T-cell (primary cell): ENCODE measurements at places on chromosomes 6 and 20.

- no peak for DNase-seq
Observed at GRCh38 chr6:336159-337114, 44.1 kb downstream of the DUSP22 start.

- no peak for DNase-seq
Observed at GRCh38 chr6:107264357-107264840, 149.1 kb upstream of the BEND3 start.

- no peak for DNase-seq
Observed at GRCh38 chr6:82785206-82785605, 280.4 kb downstream of the UBE3D start.

DNA sequence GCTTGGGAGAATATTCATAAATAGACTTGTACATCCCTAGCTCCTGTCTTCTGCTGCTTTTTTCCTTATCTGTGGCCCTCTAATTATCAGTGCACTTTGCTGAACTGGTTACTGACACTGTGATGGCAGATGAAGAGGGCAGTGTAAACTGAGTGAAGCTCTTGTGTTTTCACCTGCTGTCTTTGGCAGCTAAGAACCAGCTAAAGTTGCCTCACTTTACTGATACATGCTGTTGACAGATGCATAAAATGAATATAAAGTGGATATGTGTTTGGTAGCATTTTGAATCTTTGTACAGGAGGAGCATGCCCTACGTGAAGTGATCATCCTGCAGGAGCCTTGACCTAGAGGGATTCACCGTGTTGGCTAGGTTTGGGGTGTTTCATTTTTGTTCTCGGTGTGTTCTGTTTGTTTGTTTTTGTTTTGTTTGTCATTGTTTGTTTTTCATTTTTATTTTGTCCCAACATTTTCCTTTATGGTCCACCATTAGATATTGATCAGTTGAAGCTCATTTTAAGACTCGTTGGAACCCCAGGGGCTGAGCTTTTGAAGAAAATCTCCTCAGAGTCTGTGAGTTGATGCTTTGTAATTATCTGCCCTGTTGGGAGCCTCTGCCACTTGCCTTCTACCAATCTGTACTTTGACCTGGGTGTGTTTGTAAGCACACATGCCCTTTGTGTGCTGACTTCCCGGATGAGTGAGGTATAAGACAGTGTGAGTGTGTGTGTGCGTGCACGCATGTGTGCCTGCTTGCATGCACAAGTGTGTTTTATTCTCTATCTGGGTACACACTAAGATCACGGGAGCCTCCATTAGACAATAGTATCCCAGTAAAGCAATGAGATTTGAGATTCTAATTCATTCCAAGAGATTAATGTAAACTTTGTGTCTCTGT, 34.6 kb upstream of the MAPK13 start:
- no peak for DNase-seq

DNA sequence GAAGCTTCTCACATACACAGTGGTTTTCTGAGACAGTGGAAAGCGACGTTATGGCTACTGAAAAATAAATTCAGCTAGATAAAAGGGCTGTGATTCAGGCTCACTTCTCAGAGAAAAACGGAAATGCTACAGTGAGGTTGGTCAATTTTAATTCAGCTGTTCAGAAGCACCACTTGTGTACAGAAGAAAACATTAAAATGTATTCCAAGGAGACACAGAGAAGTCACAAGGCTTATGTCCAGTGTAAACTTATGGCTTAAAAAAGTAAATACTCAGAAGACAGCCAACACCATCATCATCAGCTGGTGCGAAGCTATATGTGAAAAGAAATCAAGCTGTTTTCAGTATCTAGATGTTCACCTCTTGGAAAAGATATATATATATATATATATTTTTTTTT, 68.6 kb downstream of the ABHD12 start:
- no peak for DNase-seq

DNA sequence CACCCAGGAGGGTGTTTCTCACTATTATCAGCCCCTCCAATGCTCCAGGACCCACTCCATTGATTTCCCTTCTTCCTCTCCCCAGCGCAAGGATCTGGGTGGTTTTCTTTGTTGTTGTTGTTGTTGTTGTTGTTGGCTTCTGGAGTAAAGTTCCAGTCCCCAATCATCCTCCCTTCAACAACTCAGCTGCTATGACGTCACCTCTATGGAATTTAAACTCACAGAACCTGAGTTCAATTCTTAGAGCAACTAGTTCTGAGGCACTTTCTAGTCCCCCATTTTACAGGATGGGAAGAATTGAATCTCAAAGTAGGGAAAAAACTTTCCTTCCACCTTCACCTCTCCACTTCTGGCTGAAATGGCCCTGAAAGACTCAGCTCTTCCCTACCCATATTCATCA, 9.7 kb upstream of the WFDC8 start:
- DNase-seq: no peak

DNA sequence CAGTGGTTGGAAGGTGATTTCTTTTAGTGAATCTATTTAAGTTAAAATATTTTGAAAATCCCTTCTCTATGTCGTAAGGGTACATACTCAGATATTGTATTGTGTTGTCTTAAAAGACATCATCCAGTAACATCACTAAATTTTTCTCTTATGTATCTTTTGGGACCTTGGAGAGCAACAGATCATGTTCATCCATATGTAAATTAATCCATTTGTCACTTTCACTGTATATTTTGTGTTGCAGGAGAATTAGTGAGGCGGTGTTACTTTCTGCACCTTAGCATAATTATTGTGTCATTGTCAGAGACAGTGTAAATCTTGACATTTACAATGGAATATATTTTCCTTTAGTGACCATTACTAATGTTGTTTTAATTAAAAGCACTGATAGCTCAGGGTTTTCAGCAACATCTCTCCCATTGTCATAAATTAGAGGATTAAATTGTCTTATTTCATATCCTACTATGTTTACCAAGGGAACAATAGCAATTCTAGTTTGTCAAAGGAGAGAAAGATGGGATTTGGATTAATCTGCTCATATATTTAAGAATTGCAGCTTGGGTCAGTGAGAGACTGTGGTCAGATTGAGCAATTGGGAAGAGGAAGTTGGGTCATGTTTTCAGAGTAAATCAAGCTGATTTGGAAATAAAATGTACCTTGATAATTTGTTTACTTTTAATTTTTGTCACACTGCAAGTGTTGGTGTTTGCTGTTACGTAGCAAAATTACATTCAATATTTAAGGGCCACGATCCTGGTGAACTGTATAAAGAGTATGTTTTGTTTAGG, 22.7 kb downstream of the DOK5 start:
- DNase-seq: no peak

DNA sequence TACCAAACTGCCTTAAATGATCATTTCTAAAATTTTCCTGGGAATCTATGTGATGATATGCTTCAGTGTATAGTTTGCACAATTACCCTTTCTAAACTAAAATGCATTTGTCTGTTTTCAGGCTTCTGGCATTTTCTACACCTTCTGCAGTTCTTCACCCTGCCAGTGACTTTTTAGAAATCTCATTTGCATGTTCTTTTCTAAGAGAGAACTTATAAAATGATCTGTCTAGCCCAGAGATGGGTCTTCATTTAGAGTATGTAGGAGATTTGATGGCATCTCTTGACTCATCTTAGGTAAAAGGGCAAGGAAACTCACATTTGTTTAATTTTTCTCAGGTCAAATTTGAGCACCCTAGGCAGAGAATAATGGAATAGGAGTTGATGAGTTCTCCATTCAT, 17.8 kb downstream of the NCOA7 start:
- DNase-seq: no peak

- DNase-seq: no peak
Observed at GRCh38 chr6:105920071-105920470, 166.1 kb upstream of the PRDM1 start.

DNA sequence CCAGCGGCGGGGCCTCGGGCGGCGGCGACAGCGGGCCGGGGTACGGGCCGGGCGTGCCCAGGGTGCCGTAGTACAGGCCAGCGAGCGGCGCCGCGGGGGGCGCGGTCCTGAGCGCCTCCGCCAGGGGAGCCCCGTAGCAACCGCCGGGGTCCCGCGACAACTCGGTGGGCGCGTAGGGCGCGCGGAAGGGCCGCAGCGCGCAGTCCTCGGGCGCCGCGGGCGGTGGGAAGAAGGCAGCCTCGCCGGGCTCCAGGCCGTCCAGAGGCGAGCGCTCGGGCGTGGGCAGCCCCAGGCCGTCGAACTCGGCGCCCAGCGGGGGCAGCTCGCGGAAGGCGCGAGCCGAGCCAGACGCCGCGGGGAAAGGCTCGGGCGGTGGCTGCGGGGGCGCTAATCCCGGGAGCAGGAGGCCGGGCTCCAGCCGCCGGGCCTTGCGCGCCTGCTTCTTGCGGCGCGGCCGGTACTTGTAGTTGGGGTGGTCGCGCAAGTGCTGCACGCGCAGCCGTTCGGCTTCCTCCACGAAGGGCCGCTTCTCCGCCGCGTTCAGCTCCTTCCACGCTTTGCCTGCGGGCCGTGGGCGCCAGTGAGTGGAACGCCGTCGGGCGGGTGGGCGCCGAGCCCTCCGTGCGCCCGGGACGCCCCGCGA, 916 bp downstream of the SOX18 start:
- no peak for DNase-seq

- no peak for DNase-seq
Observed at GRCh38 chr6:54072635-54073313, 38.5 kb upstream of the MLIP start.

- DNase-seq: no peak
Observed at GRCh38 chr20:58645412-58645968, 5.6 kb upstream of the STX16 start.

- no peak for DNase-seq
Observed at GRCh38 chr6:5597413-5597812, 336.1 kb downstream of the FARS2 start.

DNA sequence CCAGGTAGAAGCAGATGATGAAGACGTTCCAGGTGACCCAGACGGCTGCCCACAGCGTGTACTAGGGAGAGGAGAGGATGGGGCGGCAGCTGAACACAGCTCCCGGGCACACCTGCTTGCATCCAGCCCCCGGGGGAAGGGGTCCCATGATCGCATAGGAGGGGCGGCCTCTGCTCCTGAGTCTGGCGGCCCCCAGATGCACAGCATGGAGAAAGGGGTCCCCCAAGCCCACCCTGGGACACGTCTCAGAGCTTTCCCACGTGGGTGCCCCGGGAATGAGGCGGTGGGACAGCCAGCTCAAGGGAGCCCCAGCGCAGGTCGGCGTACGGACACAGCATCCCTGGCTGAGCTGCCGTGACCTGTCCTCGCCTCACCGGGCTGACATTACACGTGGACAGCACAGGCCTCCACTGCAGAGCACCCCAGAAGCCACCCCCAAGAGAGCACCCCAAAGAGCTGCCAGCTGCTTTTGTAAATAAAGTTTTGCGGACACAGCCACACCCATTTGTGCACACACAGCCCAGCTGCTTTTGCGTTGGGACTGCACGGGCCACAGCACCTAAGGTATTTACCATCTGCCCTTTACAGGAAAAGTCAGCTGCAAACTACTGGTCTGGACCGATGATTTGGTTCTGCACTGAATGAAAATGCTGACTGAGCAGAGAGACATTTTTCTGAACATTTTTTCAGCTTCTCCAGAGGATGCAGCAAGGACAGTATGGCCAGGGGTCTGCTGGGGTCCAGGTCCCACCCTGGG, 5.2 kb downstream of the NKAIN4 start:
- DNase-seq: no peak

DNA sequence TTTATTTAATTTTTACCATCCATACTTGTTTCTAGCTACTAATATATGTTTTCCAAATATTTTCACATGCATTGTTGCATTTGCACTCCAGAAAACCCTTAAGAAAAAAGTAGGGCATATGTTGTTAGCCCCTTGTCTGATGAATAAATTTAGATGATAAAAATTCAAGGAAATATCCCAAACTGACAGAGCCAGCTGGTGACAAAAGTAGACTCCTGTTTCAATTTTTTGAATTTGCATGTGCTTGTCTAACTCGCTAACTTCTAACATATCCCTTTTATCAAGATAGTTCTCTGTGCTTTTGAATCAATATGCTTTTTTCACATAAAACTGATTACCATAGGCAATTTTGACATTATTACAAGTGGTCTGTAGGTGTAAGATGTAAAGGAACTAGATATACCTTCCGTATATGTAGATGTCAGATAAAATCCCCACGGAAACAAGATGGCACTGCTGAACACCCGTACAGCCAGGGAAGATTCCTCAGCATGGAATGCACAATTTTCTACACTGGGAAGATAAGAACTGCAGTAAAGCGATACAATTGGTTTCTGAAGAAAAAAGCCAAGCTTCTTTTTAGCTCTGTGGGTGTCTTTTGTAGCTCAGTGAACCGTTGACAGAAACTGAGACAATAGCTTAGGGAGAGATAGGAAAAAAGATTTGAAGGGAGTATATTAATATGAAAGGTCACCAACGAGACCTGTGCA, 437.6 kb upstream of the RNF217 start:
- no peak for DNase-seq

GRCh38 chr6:169810066-169810989, 58.9 kb downstream of the ERMARD start:
- no peak for DNase-seq

- DNase-seq: no peak
Observed at GRCh38 chr6:45558858-45559257, 181.1 kb upstream of the SUPT3H start.

DNA sequence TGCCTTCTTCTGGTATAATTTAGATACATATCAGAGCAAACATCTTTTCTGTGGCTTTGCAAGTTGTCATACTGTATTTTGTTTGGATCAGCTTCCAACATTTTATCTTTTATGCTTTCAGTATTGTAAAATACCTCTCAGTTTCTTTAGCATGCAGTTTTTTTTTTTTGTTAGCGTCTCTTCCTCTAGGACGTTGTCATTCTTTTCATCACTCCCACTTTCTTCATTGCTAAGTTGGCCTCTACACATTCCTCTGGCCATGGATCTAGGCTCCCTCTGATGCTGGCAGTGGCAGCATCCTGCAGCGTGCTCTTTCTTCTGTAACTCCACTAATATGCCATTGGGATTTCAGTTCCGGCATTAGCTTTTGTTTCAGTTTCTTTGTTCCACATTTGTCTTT, 21.7 kb downstream of the RPRD1B start:
- DNase-seq: no peak

GRCh38 chr20:34571753-34572152, 13.2 kb downstream of the MAP1LC3A start:
- no peak for DNase-seq

DNA sequence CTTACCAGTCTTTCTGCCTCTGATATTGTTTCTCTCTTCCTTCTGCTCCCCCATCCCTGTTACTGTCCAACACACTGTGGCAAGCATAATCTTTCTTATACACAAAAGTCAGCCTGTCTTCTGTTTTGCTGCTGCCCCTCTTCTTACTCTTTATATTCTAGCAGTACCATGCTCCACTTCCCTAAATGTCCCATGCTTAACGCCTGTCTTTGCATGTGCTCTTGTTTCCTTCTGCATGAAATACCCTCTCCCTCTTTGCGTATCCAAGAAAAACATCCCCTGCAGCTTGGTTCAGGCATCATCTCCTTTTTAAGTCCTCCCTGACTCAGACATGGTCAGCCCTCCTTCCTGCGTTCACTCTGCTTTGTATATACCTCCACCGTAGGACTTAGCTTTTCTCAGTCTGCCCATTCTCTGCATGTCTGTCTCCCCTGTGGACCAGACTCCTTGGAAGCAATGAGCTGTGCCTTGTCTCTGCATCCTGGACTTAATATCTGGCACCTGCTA, 103.9 kb downstream of the CTNNBL1 start:
- no peak for DNase-seq
